ENCODE measurements at places on chromosomes 12 and 14. TPM values are rescaled to one million over a fixed set of nuclear protein-coding genes. Genes with fewer than 3 reads are reported as not detected.
A peak's percentile ranks its signal among the peaks of the same experiment; 100 is the strongest.

DNA sequence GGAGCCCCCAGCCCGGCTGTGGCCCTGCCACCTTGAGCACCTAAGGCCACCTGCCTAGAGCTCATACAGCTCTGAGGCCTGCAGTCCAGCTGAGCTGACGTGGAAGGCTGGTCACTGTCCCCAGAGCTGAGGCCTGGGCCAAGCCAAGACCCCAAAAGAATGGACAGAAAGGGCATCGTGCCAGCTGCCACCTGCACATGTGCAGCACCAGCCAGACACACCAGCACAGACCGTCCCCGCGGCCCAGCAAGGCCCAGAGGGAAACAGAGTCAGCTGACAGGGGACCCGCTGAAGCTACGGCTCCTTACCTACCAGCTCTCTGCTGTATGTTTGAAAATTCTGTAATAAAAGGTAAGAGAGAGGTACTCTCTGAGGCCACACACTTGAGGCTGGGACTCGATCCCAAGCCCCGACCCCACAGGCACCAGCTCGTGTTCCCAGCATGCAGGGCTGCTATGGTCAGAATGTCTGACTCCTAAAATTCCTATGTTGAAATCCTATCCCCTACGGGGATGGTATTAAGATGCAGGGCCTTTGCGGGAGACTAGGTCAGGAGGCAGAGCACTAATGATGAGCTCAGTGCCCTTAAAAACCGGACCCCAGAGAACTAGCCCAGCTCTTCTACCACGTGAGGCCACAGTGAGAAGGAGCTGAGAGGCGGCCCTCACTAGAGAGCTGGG, 25.4 kb downstream of the BRF1 start:
- no peaks in the 10 kb centered on the region for H3K36me3 ChIP-seq
- no peaks in the 10 kb centered on the region for H3K27me3 ChIP-seq

GRCh38 chr14:88929656-88930436, 105.4 kb downstream of the TTC8 start:
- H3K27me3 ChIP-seq: no peaks in the 10 kb centered on the region
- no peaks in the 10 kb centered on the region for H3K4me1 ChIP-seq
- DNase-seq: no peak
- no peaks in the 10 kb centered on the region for H3K36me3 ChIP-seq

DNA sequence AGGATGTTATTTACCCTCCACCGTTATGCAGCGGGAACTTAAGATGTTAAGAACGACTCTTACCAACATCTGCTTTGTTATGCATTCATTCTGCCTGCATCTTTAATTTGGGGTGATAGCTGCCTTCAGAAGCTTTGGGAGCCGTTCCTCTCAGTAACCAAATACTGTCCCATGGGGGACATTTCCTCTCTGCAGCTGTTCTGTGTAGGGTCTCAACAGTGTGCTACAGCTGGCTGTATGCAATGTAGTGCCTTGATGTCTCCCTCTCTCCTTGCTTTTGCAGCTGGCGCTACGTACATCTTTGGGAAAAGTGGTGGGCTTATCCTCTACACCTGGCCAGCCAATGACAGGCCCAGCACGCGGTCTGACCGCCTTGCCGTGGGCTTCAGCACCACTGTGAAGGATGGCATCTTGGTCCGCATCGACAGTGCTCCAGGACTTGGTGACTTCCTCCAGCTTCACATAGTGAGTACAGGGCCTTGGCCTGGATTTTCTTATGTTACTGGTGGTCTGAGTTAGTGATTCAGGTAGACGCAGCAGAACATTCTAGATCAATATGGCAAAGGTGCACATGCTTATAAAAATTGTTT, 744.3 kb downstream of the DIO2 start:
- no peak for DNase-seq
- H3K4me3 ChIP-seq: no peak overlapping the region

DNA sequence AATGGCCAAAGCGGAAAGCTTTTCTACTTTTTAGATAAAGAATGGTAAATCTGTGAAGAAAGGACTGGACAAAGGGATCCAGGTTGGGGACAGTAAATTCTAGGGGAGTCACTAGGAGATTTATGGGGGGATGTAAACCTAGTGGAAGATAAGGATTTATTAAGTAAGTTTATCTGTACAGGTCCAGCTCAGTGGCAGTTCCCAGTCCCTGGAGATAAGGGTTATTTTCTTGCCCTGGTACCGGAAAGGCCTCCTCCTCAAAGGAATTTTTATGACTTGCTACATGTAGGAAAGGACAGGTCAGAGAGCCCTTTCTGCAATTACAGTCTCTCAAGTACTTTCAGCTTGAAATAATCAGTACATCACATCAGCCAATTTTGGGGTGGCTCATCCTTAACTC, 72.6 kb upstream of the BICD1 start:
- H3K36me3 ChIP-seq: no peaks in the 10 kb centered on the region
- no peak overlapping the region for H3K27ac ChIP-seq
- no peak overlapping the region for H3K4me3 ChIP-seq
- DNase-seq: no peak

Gene ASCL1
- not detected for total RNA-seq

DNA sequence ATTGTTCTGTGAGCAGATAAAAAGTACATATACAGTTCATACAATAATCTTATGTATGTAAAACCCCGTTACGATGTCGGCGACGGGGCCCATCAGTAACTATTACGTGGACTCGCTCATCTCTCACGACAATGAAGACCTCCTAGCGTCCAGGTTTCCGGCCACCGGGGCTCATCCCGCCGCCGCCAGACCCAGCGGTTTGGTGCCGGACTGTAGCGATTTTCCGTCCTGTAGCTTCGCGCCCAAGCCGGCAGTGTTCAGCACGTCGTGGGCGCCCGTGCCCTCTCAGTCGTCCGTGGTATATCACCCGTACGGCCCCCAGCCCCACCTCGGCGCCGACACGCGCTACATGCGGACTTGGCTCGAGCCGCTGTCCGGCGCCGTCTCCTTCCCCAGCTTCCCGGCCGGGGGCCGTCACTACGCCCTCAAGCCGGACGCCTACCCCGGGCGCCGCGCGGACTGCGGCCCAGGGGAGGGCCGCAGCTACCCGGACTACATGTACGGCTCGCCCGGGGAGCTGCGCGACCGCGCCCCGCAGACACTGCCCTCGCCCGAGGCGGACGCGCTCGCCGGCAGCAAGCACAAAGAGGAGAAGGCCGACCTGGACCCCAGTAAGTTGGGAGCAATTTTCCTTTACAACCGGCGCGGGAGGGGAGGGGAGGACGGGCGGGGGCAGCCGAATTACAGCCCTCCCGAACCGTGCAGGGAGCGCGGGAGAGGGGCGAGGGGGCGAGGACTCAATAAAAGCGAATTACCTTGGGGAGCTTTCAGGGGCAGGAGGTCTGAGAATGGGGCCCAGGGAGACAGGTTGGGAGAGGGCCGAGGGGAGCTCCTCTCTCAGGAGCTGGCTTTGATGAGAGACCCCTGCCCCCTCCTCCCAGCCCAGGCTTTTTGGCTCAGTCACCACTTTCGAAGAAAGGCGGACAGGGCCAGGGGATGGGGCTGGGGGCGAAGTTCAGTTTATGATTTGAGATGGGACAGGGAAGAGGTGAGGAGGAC, at the start of gene HOXC9:
TSS of gene HOXC9 (plus strand) at position 46 of the 999 bp plus-strand sequence. CDS start at position 74, 28 bp downstream.
- peak within 1 kb of the TSS; percentile 65 for H3K27ac ChIP-seq
- DNase-seq: no peak
- H3K27me3 ChIP-seq: peaks cover 91% of the 10 kb centered on the region
- peak within 1 kb of the TSS; percentile 26 for H3K4me3 ChIP-seq
- H3K36me3 ChIP-seq: no peaks in the 10 kb centered on the region
- peaks cover 34% of the 10 kb centered on the region for H3K4me1 ChIP-seq

GRCh38 chr12:611721-612120, 51.5 kb downstream of the NINJ2 start:
- H3K4me1 ChIP-seq: peaks cover 16% of the 10 kb centered on the region
- no peak overlapping the region for H3K4me3 ChIP-seq
- DNase-seq: no peak

DNA sequence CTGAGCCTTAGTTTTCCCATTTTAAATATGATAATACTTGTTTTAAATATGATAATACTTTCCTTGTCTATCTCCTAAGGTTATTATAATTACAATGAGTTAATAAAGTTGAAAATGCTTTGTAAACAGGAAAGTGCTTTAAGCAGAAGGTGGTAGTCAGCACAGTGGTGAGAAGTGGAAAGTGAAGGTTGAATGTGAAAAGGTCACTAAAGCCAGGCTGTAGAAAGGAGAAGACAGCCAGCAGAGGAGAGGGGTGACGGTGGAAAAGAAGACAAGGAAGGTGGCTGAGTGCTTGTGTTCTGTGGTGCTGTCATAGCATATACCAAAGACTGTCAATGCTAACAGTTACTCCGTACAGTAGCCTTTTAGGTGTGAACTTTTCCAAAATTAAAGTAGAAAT, 117.8 kb downstream of the ESR2 start:
- no peaks in the 10 kb centered on the region for H3K27me3 ChIP-seq
- H3K27ac ChIP-seq: no peak overlapping the region
- peaks cover 29% of the 10 kb centered on the region for H3K36me3 ChIP-seq
- no peaks in the 10 kb centered on the region for H3K4me1 ChIP-seq
- DNase-seq: no peak

- H3K36me3 ChIP-seq: no peaks in the 10 kb centered on the region
- H3K27me3 ChIP-seq: no peaks in the 10 kb centered on the region
- H3K27ac ChIP-seq: no peak overlapping the region
- no peaks in the 10 kb centered on the region for H3K4me1 ChIP-seq
Observed at GRCh38 chr12:29726321-29726692, 57.4 kb downstream of the TMTC1 start.

Gene IRF9
- 62.0 TPM for total RNA-seq

DNA sequence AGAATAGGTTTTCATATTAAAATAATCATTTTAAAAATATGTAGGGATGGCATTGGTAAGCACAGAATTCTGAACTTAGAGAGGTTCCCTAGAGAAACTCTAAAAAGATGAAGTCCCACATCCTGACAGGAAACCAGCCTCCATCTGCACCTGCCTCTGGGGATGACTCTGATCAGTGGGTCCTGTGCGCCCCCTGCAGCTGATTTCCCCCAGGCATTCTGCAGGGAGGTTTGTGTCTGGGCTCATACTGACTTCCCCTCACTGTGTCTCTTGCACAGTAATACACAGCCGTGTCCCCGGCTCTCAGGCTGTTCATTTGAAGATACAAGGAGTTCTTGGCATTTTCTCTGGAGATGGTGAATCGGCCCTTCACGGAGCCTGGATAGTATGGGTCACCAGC, 602.9 kb downstream of the TMEM121 start:
- peaks cover 19% of the 10 kb centered on the region for H3K4me1 ChIP-seq
- H3K27ac ChIP-seq: no peak overlapping the region
- H3K4me3 ChIP-seq: no peak overlapping the region
- no peaks in the 10 kb centered on the region for H3K27me3 ChIP-seq

DNA sequence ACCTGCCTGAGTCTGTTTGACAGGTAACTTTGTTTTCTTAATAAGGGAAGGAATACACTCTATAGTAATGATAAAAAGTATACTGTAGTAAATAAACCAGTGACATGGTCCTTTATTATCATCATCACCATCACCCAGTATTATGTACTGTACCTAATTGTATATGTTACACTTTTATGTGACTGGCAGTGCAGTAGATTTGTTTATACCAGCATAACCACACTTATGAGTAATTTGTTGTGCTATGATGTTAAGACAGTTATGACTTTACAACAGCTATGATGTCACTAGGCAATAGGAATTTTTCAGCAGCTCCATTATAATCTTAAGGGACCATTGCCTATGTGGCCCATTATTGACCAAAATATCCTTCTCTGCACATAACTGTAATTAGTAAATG, 155.0 kb downstream of the NUBPL start:
- H3K4me3 ChIP-seq: no peak overlapping the region
- no peaks in the 10 kb centered on the region for H3K36me3 ChIP-seq
- H3K27me3 ChIP-seq: no peaks in the 10 kb centered on the region
- DNase-seq: no peak
- H3K4me1 ChIP-seq: no peaks in the 10 kb centered on the region

DNA sequence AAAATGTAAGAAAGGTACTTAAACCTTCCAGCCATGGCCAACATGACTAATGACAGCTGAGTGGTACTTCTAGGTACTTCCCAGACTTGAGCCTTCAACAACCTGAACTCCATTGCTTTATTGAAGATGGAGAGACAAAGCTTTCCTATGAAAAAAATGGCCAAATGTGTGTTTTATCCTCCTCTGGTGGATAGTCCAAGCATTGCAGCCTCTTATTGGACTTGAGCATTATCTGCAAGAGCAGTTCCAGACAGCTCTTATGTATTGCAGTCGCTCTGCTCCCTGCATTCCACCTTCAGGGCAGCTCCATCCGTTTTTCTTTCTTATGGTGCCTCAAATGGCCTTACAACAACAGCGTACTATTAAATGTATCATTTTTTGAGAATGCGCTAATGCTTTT, 588.2 kb downstream of the NRXN3 start:
- DNase-seq: no peak
- H3K4me1 ChIP-seq: no peaks in the 10 kb centered on the region
- H3K4me3 ChIP-seq: no peak overlapping the region

GRCh38 chr12:78880078-78880477, 15.5 kb downstream of the SYT1 start:
- H3K27ac ChIP-seq: no peak overlapping the region
- no peak for DNase-seq
- H3K36me3 ChIP-seq: no peaks in the 10 kb centered on the region
- H3K27me3 ChIP-seq: no peaks in the 10 kb centered on the region

Gene CFAP251
- 0.31 TPM for total RNA-seq

DNA sequence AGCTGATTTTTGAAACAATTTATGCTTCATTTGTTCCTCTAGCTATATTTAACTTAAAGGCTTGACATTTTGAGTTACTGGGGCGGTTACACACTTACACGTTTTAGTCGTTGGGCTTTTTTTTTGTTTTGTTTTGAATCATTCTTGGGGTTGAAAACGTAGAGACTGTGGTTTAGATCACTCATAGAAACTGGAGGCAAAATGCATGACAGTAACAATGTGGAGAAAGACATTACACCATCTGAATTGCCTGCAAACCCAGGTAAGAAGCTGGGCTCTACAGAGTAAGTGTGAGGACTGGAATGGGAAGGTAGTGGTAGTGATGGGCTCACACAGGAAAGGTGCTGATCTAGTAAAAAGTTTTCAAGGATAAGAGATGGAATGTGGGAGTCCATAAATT, at the start of gene CLEC2D:
TSS of gene CLEC2D (plus strand) at position 180 of the 400 bp plus-strand sequence. CDS start at position 202, 22 bp downstream.
- peaks cover 8% of the 10 kb centered on the region for H3K36me3 ChIP-seq
- H3K27ac ChIP-seq: peak within 1 kb of the TSS; percentile 64
- DNase-seq: no peak
- peaks cover 62% of the 10 kb centered on the region for H3K4me1 ChIP-seq
- no peaks in the 10 kb centered on the region for H3K27me3 ChIP-seq

- no peak overlapping the region for H3K27ac ChIP-seq
- H3K36me3 ChIP-seq: no peaks in the 10 kb centered on the region
- no peak overlapping the region for H3K4me3 ChIP-seq
Observed at GRCh38 chr12:51869496-51869865, 18.4 kb upstream of the ANKRD33 start.

GRCh38 chr14:65849091-65849490, 436.6 kb downstream of the FUT8 start:
- DNase-seq: no peak
- H3K27ac ChIP-seq: no peak overlapping the region
- peak overlapping the region; percentile 32 for H3K4me3 ChIP-seq
- H3K36me3 ChIP-seq: no peaks in the 10 kb centered on the region
